ENCODE measurements at places on chromosomes 11 and 22.

DNA sequence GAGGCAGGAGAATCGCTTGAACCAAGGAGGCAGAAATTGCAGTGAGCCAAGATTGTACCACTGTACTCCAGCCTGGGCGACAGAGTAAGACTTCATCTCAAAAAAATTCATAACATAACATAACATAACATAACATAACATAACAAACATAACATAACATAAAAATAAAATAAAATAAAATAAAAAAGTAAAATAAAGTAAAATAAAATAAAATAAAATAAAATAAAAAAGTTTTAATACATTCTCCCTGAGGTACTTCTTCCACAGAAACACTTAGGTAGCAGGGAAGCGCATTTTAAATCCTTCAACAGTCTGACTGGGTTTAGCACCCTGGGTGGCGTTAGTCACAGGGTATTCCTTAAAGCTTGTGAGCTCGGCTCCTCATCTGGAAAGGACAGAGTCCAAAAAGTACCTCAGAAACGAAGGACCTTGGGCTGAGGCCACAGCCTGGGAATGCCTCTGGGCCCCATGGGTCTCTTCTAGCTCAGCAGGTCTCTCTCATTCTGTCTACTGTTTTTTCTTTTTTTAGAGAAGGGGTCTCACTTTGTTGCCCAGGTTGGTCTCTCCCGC, 41.7 kb downstream of the MICAL3 start:
- no peak for DNase-seq

GRCh38 chr11:3990406-3990805, 104.2 kb upstream of the RRM1 start:
- DNase-seq, result no peak

DNA sequence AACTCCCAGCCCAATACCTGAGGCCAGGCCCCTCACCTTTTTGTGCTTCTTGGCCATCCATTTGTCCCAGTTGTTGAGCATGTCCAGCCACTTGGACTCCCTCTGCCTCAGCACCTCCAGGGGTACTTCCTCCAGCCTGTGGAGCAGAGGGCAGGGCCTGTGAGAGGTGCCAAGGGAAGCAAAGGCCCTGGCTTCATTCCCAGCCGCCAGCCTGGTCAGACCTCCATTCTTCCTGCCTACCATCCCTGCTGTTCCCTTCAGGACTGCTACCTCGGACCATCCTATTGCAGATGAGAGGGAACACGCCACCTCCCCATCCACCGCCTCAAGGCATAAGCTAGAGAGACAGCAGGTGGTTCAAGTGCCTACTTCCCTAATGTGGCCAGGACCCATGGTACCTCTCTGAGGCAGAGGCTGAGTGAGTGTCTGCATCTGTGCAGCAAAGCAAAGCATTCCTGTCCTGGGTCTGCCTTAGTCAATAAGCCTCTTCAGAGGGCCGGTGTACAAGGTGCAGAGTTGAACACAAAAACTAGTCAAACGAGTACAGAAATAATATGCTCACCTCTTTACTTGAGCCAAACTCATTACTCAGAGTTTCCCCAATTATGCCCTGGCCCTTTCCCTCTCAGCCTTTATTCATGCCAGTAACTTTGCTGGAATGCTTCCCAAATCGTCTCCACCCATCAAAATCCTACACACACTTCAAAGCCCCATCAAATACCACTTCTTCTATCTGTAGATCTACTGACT, 15.4 kb upstream of the CASTOR1 start:
- no peak for DNase-seq

DNA sequence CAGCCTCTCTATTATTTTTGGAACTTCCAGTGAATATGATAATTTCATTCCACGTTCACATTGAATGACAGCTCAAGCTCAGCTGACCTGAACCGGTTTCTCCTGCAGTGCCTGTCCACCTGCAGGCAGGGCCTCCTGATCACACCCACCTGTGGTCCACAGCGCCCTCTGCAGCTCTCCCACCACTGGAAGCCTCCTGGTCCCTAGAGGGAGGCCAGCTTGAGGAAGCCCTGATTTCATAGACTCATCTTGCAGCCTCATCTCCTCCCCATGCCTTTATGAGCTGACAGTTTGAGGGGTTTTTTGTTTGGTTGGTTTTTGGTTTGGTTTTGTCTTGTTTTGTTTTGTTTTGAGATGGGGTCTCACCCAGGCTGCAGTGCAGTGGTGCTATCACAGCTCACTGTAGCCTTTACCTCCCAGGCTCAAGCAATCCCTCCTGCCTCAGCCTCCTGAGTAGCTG, 29.9 kb upstream of the MALAT1 start:
- peak; percentile 74 for DNase-seq

DNA sequence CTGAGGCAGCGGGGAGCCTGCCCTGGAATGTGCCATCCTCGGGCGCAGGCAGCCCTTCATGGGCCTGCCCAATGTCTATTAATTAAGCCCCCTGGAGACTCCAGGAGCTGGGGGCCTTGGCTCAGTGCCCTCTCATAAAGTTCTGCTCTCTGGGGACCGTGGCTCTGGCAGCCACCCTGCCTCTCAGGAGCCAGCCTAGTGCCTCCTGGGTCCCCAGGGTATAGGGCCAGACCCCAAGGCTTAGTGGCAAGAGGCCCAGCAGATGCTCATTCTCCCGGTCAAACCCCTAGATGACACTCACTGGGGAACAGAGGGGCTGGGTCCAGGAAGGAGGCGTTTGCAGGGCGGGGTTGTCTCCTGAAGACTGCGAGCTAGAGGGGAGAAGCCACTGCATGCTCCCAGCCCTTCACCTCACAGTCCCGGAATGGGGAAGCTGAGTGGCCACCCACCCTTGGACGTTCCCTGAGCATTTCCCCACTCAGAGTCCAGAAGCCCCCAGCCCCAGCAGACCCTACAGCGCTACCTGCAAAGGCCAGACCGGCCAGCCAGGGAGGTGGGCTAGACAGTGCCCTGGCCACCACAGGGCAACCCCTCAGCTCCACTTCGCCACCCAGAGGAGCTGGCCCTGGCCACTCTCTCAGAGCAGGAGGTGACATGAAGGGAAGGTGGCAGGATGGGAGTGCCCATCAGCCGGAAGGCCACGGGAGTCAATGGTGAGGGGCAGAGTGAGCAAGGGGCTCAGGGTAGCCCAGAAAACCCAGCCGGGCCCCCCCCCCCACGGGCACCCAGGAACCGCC, 83.0 kb downstream of the CDKN1C start:
- DNase-seq, result no peak

- no peak for DNase-seq
Observed at GRCh38 chr11:128970598-128971190, 28.0 kb upstream of the TP53AIP1 start.

GRCh38 chr11:72432347-72433287, 1.7 kb downstream of the CLPB start:
- DNase-seq, result peak; percentile 16

GRCh38 chr11:117930668-117931330, 1.6 kb upstream of the TMPRSS13 start:
- DNase-seq, result peak; percentile 55

Data from activated T-cell treated with anti-CD3 and anti-CD28 coated beads, Interleukin-2, amount 50 U/mL, for 48 hours (primary cell).